ENCODE measurements at places on chromosomes 5 and 9. TPM values are rescaled to one million over a fixed set of nuclear protein-coding genes. Genes with fewer than 3 reads are reported as not detected.
A peak's percentile ranks its signal among the peaks of the same experiment; 100 is the strongest.

The DDX4 gene
- not detected for total RNA-seq

- no peak for DNase-seq
Measured at GRCh38 chr9:17894501-17895160, 315.8 kb downstream of the SH3GL2 start.

The RELL2 gene
- total RNA-seq = 10.1 TPM

GRCh38 chr5:120103495-120103894 lies 360.6 kb upstream of the PRR16 start:
- DNase-seq = no peak

DNA sequence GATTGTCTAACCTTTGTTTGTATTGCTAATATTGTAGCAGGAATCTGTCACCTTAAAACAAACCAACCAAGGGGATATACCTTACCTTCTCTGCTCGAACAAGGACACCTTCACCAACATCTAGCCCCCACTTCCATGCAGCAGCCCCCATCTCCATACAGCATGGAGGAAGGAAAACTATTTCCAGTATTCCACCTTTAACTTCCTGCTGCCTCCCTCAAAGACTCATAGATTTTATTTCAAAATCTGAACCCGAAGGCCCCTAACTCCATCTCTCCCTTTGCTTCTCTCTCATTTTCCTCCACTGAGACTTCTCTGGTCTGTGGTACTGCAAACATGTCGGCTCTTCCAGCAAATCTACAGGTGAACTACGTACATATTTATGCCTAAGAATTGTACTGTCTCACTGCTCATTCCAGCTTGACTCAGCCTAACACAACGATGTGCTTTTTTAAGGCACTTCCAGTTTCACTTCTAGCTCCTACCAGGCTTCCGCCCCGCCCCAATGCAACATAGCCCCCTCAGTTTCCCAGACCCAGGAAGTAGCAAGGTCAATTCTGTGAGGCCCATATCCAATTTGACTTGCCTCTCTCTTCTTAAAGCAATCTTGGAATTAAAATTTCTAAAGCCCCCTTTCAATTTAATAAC lies 70.7 kb upstream of the RNF38 start:
- peak; percentile 45 for DNase-seq

GRCh38 chr9:32218100-32218767 lies 166.2 kb upstream of the ACO1 start:
- no peak for DNase-seq

DNA sequence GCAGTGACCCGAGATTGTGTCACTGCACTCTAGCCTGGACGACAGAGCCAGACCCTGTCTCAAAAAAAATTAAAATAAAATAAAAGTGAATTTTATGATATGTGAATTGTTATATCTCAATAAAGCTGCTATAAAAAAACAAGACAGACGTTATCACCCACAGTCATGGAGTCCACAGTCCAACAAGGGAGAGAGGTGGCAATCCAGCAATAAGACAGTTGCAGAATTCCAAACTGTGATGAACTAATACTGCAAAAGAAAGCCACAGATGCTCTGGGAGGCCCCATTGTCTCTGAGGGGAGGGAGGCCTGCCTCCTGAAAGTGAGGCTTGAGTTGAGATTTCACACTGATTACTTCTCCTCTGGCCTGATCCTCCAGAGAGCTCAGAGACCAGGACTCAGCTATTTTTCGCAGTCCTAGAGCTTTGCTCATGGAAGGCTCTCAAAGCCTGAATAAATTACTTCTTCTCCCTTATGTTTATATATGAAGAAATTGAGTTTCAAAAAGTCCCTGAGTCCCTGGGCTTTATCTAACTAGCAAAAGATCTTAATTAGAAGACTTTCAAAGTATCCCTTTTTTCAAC lies 28.0 kb downstream of the CCNJL start:
- DNase-seq = no peak

The FAM153A gene
- not detected for total RNA-seq

DNA sequence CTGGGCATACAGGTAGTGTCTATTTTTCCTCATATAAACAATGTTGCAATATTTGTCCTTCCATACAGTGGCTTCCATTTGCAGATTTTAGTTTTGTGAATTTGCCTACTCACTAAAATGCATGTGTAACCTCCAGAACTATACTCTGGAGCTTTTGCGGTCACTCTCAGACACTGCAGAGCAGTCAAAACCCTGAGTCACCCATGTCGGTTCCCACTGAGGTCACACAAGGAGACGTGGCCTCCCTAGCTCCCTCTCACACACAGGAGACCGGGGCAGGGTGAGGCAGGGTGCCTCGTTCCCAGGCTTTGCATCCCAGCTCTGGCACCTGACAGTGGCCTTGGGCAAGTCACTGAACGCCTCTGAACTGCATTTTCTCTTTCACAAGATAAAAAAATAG lies 55.5 kb upstream of the ZNF354A start:
- no peak for DNase-seq

The SPATA31A3 gene
- not detected for total RNA-seq

DNA sequence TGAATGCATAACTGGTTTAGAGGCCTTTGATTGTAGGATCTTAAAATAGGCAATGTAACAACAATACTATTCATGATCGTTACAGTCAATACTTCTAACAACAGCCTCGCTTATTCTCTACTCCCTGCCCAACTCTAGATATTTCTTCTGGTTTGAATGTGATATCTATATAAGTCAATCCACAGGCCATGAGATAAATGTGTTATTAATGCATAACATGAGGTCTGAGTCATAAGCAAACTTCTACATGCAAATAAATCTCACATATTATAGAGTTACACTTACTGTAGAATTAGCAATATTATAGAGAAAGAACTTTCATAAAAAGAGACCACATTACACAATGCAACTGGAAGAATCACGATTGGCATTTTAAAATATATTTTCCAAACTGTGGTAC lies 2.9 kb upstream of the ALDOB start:
- DNase-seq = no peak

The LYRM7 gene
- 127 TPM for total RNA-seq

Data from SJSA1 (cell line).